ENCODE measurements at places on chromosomes 3 and 15.

DNA sequence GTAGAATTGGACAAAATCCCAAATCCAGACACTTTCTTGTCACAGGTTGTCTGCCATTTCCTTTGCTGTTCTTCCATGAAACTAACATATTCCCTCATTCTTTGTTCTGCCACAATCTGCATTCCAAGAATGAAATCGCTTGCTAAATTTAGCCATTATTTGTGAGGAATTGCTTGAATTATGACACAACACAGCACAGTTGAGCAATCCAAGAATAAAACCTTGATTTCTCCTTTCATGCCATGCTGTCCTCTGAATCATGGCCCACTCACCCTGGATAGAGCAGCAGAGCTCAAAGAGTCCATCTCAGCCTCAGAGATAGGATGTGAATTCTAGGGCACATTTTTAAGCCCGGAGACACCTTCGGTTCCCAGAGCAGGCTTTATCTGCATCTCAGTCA, 35.2 kb upstream of the GREM1 start:
- DNase-seq, result no peak

GRCh38 chr15:79944622-79945021, 26.4 kb downstream of the BCL2A1 start:
- no peak for DNase-seq

DNA sequence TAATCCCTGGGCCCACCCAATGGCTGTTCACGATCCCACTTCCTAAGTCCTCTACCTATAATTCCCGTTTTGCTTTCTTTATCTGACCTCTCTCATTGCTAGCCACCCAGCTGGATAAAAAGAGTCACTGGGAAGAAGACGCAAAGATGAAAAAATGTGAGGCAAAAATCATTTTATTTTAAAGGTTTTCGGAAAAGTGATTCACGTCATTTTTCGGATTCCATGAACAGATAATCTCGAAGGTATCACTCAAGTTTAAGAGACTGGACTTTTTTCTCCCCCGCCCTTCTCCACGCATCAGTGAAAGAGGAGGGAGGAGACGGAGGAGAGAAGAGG, 266.6 kb downstream of the CGGBP1 start:
- no peak for DNase-seq

DNA sequence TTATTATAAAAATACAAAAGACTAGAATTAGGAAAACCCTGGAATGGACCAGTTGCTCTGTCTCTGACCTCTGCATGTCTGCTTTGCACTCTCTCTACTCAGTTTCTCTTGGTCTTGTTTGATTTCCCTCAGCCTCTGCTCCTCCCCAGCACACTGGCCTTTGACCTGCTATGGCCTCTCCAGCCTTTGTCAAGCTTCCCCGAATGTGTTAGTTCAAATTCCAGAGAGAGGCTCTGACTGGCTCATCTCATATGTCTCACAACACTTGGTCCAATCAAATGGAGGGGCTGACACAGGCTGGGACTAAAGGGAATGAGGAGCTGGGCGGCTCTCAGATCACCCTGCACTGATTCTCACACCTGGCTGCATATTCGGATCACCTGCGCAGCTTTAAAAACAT, 52.4 kb upstream of the CMTM8 start:
- no peak for DNase-seq

DNA sequence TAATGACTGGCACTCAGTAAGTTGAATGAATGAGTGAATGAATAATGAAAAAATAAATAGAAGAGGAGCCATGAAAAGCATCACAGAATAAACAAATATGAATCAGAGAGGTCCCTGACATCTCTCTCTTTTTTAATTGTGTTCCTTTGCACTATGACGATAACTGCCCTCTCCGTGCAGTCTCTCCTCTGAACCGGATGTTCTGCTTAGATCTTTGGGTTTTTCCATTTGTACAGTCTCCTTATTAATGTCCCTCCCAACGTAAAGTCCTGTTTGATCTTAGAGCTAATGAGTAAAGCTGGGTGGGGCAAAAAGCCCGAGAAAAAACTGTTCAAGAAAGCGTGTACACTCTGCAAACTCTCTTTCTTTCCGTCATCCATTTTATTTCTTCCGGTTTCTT, 28.3 kb upstream of the BHLHE40 start:
- DNase-seq, result no peak

DNA sequence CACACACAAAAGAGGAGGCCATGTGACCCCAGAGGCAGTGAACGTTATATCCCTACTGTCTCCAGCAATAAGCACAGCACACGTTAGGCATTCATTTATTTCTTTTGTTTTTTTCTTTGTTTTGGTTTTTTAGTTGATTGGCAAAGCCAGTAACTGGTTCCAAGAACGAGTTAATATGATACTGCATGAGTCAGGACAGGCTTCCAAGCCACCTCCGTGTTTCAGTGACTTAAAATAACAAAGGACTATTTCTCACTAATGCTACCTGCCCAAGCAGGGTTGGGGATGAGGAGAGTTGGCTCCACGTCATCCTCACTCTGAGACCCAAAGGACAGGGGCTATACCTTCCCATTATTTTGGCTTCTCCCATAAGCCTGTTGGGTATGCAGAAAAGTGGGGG, 130.5 kb downstream of the ST8SIA2 start:
- no peak for DNase-seq

- DNase-seq, result no peak
These were observed 24.9 kb downstream of the TMEM45A start for GRCh38 chr3:100517276-100517675.

- DNase-seq, result no peak
These were observed 438.5 kb upstream of the RGMA start for GRCh38 chr15:93527374-93528050.

GRCh38 chr15:27254055-27254454, 283.1 kb downstream of the GABRG3 start:
- no peak for DNase-seq

DNA sequence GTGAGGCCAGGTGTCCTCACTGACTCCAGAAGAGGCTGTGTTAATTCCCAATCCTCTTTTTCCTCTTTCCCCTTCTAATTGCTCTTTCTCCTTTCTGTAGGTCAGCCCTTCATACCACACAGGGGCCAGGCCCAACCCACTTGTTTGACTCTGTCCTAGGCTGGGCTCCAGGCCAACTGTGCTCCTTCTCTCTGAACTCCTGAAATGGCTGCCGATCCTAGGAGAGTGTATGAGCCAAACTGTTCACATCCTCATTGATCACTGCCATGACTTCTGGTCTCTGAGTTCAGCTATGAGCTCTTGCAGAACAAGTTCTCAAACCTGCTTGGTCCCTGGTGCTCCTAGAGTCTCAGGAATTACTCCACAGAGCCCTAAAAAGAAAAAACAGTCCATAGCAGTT, 145.1 kb downstream of the VGLL4 start:
- no peak for DNase-seq

GRCh38 chr3:195040094-195040493, 230.9 kb downstream of the XXYLT1 start:
- DNase-seq, result no peak

- DNase-seq, result no peak
These were observed 209.8 kb upstream of the RBMS3 start for GRCh38 chr3:29070959-29071634.

- DNase-seq, result no peak
These were observed 170.5 kb downstream of the CTNNB1 start for GRCh38 chr3:41369838-41370237.

GRCh38 chr15:76340198-76340802, 3.7 kb downstream of the ISL2 start:
- peak; percentile 39 for DNase-seq

- DNase-seq, result no peak
These were observed 3.7 kb downstream of the DLL4 start for GRCh38 chr15:40932649-40933516.

DNA sequence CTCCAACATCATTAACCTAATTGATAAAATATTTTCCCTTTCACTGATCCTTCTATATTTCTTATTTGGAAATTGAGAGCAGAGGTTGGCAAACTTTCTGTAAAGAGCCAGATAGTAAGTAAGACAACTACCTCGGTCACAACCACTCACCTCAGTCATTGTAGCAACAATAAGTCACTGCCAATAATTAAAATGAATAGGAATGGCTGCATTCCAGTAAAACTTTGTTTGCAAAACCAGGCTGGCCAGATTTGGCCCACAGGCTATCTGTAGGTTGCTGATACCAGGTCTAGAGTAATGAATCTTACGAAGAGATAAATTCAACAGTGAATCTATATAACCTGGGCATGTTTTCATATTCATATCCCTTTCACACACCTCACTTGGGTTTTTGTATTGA, 316.2 kb upstream of the TBC1D5 start:
- DNase-seq, result no peak

DNA sequence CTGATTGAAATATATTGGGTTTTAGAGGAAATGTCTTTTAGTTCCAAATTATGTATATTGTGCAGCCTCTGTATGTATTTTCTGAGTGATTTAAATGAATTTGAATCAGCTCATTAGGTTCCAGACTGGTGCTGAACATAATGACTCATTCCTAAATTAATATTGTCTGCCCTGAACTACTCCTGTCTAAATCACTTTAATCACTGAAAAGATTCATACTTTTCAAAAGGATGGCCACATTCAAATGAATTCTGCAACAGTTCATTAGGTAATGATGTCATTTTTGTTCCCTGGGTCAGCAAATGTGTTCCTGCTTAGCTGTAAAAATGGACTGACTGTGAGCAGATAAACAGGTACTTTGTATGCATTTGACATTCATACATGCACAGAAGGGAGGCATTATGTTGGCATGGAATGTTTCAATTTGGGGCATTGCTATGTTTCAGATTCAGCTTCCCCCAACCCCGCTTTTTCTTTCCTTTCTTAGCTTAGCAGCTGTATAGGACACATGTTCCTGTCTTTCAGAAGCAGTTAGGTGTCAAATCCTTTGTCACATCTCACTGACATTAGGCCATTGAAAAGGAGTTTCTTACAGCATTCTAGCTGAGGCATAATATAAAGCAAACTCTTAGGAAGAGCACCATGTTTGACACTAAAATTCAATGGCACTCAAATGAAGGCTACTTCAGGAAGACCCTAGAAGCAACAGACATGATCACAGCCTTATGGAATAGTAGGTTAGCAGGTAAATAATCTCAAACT, 318.5 kb upstream of the ARPP21 start:
- DNase-seq, result no peak

DNA sequence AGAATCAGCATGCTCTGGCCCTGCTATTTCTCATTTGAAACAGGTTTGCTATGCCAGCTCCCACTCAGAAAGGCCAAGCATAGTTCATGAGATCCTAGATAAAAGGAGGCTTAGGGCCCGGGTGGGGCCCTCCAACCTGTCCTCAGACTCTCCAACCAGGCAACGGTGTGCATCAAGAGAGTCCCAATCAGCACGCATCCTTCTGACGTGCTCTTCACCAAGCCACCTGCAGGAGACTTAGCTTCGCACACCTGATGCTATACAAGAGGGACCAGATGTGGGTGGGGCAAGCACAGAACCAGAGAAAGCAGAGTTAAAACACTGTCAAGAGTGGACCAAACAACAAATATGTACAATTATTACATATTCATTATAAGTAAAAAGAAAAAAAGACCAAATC, 17.3 kb downstream of the STIMATE start:
- DNase-seq, result no peak

- peak; percentile 32 for DNase-seq
These were observed 8.4 kb upstream of the ANP32A start for GRCh38 chr15:68829068-68829467.

DNA sequence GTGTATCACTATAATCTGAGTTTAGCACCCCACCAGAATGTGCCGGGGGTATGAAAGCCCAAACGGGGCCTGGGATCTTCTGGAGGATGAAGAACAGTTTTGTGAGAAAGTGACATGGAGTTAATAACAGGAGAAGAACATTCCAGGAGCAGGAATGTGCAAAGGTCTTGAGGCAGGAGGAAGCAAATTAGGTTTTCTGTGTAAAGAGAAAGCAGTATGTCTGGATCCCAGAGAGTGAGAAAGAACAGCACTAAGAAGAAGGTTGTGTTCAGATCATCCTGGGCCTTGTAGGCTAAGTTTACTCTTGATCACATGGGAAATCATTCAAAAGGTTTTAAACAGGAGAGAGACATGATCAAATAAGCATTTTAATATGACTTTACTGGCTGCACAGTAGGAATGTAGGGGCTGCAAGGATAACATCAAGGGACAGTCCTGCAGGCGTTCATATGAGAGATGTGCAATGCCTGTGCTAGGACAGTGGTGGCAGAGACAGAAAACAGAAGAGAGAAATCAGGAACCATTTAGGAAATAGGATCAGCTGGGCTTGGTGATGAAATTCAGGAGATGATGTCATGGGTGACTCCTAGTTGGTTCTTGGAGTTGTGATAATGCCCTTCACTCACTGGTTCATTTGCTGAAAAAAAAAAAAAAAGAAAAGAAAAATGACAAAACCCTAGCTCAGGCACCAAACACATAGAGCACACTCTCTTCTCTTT, 113.5 kb downstream of the TNIK start:
- DNase-seq, result no peak

- DNase-seq, result no peak
These were observed 24.9 kb downstream of the TTC14 start for GRCh38 chr3:180626844-180627243.

DNA sequence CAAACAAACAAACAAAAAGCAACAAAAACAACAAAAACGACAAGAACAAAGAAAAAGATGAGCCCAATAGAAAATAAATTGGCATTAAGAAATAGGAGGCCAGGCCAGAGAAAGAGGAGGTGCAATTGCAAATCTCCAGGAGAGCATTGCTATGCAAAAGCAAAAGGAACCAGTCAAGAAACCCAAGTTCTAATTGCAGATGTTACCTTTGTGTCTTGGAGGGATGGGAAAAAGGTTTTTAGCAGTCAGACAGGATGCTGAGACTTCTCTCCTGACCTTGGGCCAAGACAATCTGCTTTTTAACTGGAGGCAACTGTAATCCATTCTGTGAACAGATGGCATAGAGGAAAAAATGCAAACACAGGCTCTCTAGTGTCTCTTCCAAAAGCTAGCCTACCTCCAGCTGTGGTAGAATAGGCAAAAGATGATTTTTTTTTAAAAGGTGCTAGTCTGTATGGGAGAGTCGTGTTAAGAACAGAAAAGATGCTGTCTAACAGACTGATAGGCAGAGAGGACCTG, 56.4 kb downstream of the LSAMP start:
- no peak for DNase-seq

GRCh38 chr3:22122567-22122966, 371.6 kb upstream of the ZNF385D start:
- DNase-seq, result no peak

- no peak for DNase-seq
These were observed 6.4 kb downstream of the TMIE start for GRCh38 chr3:46707601-46708011.

- no peak for DNase-seq
These were observed 134.8 kb downstream of the MFSD1 start for GRCh38 chr3:158936530-158937113.

- no peak for DNase-seq
These were observed 332.8 kb downstream of the ULK4 start for GRCh38 chr3:41629072-41629471.

- DNase-seq, result peak; percentile 93
These were observed at the start of gene MPI for GRCh38 chr15:74889883-74890664. TSS of gene MPI (plus strand) at chr15:74890042. CDS start at chr15:74890074, 32 bp downstream.

DNA sequence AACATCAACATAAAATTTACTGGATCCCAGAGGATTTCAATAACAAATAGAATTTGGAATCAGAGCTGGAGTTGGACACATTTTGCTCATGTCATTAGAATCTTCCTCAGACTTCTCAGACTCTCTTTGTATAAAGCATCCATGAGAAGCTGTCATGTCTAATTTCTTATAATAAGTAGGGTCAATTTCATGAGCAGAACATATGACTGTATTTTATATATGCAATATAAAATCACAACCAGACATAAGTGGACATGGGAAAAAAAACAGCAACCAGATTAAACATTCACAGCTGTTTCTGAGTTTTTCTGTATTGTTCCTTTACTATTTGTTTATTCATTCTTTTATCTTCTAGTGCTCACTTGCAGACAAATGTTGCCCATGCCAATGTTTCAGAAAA, 325.5 kb downstream of the RBMS3 start:
- DNase-seq, result no peak
